Activated CD4-positive, alpha-beta T cell treated with anti-CD3 and anti-CD28 coated beads, Interleukin-2, amount 50 U/mL, for 4 hours (primary cell): ENCODE measurements at places on chromosomes 3 and 15.

GRCh38 chr3:128083396-128083795 lies 31.2 kb downstream of the SEC61A1 start:
- no peak for DNase-seq

DNA sequence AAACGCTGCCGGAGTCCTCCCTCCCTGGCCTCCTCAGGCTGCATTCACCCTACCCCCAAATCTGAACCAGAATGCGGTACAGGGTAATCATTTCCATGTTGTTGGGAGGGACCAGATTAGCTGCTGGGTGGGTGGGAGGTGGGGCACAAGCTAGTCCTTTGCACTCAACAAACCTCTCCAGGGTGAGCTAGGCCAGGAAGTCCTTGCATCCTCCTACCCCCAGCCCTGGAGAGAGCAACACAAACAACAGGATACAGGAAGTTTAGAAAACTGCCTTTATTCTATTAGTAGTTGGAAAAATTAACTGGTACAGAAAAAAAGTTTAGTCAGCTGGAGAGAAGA lies 702 bp upstream of the GPX1 start:
- peak; percentile 16 for DNase-seq

GRCh38 chr3:30453360-30454039 lies 152.9 kb upstream of the TGFBR2 start:
- DNase-seq, result no peak

GRCh38 chr3:46660003-46660402 lies 33.5 kb downstream of the ALS2CL start:
- no peak for DNase-seq

GRCh38 chr3:66182246-66182645 lies 38.6 kb upstream of the SLC25A26 start:
- no peak for DNase-seq

DNA sequence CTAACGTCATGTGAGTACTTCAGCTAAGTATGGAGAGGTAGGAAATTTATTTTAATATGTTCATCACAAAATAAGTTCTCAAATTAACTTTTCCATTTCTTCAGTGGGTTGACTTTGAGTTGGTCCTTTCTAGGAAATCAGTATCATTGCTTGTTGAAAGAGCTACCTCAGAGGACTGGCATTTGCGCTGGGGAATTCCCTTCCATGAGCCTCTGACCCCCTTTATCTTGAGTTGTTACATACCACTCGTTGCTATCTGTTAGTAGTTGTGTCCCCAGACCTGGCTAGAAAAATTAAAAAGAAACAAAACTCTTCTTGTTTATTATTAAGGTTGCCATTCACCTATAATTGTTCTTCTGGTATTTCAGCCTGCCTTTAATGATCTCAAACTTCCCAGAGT lies 96.8 kb upstream of the ROBO2 start:
- DNase-seq, result no peak

DNA sequence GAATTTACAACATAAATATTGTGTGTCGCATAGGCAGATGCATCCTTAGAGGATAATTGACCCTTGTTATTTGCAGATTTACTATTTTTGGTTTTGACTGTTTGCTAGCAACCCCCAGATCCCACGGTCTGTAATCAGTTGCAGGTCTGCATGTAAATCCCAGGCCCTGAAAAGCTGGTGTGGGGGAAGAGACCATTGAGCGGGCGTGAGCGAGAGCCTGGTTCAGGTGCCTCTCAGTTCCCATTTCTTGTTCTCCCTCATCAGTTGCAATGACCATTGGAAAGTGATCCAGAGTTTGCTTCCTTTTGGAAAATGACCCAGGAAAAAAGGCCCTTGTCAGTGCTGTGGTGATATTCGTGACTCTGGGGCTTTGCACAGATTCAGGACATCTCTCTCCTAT lies 238.9 kb downstream of the UACA start:
- DNase-seq, result no peak

GRCh38 chr15:44300572-44300971 lies 12.1 kb downstream of the GOLM2 start:
- DNase-seq, result no peak

DNA sequence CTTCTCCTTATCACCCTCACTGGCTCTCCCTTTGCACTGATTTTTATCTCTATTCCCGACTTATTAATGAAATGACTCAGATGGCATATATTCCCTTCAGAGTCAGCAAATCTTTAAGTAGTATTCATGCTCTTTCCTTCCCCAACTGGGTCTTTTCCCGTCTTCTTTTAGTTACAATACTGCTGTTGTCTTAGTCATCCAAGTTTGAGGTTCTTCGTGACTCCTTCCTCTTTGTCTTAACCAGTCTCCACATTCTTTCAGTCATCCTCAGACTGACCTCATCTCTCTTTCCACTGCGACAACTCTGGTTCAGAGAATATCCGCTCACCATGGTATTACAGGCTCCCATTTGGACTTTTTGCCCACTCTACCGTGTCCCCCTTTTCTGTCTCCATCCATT lies 12.4 kb downstream of the WDR5B start:
- no peak for DNase-seq

DNA sequence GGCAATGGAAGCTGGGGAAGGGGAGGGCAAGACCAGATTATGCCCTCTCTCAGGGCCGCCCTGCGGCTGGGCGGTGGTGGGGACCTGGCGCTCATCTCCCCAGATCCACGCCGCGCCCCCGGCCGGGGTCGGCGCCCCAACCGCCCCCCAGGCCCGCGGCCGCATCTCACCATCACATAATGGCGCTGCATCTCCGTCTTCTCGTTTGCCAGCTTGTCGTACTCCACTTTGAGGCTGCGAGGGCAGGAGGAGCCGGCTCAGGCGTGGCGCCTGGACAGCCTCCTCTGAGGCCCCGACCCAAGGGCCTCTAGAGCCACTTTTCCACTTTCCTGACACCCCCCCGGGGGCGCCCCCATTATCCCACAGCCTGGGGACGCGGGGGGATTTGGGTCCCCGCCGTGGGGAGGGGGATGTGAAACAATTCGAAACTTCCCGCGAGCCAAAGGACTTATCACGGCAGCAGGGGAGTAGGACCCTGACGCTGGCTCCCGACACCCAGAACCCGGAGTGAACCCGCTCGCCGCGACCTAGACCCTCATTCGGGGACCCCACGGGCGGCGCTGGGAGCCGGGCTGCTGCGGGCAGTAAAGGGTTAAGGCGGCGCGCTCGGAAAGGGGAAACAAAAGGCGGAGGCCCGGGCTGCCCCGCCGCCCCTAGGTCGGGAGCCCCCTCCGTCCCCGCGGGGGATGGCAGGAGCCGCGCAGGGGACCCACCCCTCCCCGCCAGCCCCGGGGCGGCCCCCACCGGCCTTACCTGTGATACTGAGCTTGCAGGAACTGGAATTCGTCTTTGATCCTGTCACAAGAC lies 2.1 kb downstream of the TLE3 start:
- peak; percentile 43 for DNase-seq

DNA sequence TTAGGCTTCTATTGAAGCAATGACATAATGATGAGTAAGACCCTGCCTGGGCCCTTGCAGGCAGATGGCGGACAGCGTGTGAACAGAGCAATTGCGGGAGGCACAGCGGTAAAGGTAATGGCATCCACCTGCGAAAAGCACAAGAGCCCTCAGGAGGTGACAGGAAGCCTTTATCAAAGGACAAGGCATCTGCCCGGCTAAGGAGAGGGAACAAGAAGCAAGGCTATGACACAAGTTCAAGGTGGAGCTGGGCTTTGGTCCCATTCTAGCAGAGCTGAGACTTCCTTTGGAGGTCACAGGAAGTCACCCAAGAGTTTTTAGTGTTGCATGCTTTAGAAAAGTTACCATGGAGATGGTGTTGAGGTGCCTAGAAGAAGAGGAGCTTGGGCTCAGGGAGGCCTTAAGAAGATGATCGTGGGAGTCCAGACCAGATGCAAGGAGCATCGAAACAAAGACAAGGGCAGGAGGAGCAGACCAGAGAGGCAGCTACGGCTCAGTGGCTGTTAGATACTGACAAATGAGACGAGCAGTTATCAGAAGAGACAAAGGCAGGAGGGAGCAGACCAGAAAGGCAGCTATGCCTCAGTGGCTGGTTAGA lies 34.5 kb downstream of the OSBPL10 start:
- DNase-seq, result no peak

GRCh38 chr3:22537560-22537959 lies 665.6 kb upstream of the UBE2E2 start:
- DNase-seq, result no peak

DNA sequence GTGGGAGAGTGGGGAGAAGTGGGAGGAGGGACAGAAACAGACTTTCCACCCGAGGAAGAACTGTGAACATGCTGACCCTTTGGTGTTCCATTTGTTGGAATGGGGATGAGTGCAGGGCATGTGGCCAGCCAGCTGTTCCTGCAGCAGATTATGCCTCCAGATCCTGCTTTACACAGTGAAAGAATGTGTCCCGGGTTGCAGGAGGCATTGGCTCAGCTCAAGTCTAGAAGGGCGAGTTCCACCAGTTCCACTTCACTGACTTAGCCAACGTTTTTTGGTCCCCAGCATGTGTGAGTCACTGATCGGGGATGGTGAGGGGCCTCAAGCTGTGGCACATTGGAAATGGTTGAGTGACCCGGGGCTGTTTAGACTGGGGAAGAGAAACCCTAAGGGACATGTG lies 307.0 kb upstream of the ROPN1 start:
- DNase-seq, result no peak

DNA sequence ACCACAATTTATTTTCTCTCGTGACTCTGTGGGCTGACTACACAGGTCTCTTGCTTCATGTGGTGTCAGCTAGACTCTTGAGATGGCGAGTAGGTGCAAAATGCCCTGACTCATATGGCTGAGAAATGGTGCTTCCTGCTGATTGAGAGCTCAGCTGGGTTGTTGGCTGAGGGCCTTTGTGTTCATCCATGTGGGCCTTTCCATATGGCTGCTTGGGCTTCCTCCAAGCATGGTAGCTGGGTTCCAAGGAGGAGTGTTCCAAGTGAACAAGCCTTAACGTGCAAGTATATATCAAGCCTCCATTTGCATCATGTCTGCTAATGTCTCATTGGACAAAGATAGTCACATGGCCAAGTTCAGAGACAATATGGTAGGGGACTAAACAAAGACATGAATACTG lies 164.0 kb downstream of the PDCD6IP start:
- DNase-seq, result no peak

DNA sequence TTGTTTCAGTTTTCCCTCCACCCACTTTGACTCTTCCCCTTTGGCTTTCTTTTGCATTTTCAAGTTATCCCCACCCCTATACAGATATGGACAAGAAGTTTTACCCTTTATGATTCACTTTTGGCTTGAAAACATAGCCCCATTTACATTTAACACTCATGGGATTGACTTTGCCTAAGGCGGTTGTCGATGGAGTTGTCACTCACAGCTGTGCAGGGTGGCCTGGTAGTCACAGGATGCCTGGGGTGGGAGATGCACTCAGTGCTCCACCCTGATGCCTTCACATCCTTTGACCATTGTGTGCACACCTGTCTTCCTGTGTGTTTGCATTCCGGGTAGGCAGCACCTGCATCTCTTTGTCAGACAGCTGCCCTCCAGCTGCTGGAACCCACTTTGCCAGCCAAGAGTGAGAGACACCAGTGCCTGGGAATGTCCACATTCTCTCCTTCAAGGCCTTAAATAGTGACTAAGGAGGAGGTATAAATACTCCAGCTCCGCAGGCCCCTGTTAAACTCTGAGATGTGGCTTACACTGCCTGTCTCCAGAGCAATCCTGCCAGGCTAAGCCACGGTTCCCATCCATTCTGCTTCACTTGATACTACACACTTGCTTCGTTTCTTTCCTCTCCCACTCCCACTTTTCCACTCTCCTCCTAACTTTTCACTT lies 191.5 kb upstream of the SLC24A5 start:
- DNase-seq, result no peak

- no peak for DNase-seq
Measured at GRCh38 chr15:28985691-28986090, 99.9 kb downstream of the APBA2 start.

DNA sequence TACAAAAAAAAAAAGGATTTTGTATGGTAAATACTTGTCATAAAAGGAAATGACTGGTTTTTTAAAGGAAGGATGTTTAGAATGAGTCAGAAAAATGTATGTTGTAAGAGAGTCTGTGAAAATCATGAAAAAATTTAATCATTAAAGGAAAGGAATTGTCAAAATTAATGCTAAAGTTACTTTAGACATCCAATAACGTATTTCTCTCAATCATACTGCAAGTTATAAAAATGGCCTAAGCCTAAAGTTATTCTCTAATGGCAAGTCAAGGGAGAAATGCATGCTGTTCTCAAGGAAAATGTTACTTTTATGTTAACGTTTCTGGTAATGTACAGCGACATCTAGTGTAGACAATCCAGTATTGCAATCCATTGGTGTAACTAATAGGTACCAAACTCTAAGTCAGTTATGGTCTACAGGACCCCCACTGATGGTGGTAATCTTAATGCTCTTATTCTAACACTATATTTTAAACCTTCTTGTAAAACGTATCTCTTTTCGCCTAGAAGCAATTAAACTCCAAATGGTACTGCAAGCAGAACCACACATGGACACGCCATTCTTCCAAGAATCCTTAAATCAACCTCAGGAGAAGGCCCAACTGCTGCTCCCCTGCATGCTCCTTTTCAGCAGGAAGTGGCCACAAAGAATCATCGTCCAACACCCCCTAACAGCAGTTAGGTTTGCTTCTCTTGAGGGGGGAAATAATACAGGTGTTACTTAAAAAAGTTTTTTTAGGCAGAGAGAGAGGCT lies 35.2 kb downstream of the NCEH1 start:
- DNase-seq, result no peak

DNA sequence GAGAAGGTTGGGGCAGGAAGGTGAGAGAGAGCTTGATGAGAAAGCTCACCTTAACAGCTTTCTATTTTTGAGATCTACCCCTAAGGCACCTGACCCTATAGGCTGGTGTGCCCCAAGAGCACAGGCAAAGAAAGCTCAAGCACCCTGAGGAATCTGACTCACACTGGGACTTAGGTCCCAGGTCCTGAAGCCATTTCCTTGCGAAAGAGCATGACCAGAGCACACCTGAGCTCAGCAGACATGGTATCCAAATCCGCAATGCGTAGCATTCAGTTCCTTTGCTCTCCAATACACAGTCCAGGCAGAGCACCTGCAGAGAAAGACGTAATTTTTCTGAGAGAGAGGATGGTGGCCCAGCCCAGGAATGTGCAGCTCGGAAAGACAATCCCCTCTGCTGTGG lies 112.1 kb upstream of the LPP start:
- no peak for DNase-seq

DNA sequence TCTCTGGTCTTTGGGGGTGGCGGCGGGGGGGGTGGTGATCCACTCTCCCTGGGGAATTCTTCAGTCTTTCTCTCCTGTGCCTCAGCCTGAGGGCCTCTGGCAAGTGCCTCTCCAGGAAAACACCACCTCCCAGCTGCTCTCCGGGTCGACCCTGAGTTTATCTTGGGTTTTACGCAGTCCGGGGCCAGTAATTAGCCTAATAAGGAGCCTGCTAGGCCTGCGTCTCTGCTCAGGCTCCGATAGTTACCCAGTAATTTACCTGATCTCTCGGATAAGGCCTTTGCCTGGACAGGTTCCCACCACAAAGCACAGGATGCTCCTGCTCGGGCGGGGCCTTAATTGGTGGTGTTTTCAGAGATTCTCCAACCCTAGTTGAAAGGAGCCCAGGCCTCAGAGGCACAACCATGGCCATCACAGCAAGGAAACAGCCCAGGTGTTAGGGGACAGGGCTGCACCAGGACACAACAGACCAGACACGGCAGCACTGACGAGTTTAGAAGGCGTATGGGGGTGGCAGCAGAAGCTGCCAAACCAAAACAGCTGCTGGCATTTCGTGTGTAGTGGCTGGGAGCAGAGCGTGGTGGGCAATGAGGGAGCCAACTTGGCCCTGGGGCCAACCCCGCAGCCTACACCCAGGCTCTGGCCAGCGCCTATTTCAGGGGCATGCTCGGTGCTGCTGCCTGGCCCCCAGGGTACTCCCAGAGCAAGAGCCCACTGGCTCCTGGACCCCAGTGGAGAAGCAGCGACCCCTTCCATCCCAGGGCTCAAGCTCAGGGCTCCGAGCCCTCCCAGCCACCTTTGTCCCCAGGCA lies 71.4 kb downstream of the KLF13 start:
- no peak for DNase-seq

GRCh38 chr3:37279236-37279635 lies 104.9 kb upstream of the LRRFIP2 start:
- DNase-seq, result no peak
